CD4-positive, alpha-beta T cell treated with Interleukin-17A for 4 hours (primary cell): ENCODE measurements at places on chromosomes 2 and 18.
A peak's percentile ranks its signal among the peaks of the same experiment; 100 is the strongest.

DNA sequence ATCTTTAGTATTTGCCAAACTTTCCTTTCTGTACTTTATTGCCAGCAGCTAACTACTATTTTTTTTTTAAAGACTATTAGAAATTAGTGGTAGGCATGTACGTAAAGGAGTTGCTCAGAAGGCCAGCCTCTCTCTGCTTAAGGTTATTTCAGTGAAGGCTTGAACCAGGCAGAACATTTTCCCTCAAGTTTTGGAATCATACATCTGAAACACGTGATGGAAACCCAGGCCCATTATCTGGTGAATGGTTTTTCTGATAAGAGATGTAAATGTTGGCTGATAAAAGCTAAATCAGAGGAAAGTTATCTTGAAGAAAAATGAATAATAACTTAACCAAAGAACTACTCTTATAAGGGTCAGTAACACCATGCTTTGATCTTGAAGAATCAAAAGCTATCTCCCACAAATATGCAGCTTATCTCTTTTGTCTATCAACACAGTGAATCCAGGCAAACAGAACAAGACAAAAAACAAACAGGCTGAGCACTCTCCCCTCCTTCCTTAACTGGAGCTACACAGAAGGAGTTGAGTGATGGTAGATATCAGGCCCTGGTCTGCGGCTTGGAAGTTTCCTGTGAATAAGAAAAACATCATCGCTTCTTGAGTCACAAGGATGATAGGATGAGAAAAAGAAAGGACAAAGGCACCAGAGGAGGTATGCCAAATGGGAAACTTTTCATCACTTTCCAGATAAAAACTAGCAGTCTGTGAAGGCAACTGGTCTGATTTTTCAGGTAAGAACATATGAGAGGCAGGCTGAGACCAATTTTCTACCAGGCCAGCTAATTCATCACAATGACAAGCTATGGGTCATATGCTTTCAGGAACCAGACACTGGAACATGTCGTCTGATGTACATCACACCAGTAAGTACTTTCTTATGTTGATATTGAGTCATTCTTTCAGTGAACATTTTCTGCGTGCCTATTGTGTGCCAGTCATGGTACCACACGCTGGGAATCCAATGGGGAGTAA is 88.4 kb upstream of the STK17B start:
- DNase-seq: peak; percentile 61

GRCh38 chr2:103847276-103847675 is 1006.6 kb upstream of the POU3F3 start:
- no peak for DNase-seq

GRCh38 chr2:77086478-77086877 is 435.7 kb downstream of the LRRTM4 start:
- DNase-seq: no peak

DNA sequence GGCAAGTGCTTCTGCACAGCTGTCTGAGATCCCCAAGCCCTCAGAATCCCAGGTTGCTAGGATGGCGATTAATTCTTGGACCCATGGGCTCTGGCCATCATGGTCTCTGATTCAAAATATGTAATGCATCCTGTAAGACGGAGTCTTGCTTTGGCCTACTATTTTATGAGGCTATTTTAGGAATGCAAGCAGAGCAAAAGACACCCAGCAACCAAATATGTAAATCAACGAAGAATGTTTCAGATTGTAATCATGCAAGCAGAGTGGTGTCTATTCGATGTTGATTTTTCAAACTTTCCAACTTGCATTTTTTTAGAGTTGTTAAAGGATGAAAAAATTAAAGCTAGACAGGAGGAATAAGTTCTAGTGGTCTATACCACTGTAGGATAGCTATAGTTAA is 154.8 kb downstream of the COL6A3 start:
- DNase-seq: no peak

GRCh38 chr2:178824181-178824580 is 17.0 kb upstream of the TTN start:
- no peak for DNase-seq

DNA sequence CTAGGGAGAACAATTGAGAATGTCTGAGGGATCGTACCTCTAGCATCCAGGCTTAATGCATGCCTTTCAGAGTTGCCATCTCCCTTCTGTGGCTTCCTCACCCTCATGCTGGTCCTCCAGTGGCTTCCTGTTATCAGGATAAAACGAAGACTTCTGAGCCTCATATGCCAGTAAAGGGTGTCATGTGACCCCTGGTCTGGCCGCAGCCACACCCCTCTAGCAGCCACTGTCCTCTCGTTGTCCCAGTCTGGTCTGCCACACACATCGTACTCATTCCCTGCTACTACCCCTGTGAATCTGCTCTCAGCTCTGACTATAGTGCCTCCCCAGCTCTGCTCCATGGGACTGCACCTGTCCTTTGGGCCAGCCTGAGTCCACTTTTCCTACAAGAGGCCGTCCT is 62.6 kb upstream of the TMEM177 start:
- no peak for DNase-seq

GRCh38 chr2:27442920-27443282 is 720 bp downstream of the KRTCAP3 start:
- DNase-seq: no peak

DNA sequence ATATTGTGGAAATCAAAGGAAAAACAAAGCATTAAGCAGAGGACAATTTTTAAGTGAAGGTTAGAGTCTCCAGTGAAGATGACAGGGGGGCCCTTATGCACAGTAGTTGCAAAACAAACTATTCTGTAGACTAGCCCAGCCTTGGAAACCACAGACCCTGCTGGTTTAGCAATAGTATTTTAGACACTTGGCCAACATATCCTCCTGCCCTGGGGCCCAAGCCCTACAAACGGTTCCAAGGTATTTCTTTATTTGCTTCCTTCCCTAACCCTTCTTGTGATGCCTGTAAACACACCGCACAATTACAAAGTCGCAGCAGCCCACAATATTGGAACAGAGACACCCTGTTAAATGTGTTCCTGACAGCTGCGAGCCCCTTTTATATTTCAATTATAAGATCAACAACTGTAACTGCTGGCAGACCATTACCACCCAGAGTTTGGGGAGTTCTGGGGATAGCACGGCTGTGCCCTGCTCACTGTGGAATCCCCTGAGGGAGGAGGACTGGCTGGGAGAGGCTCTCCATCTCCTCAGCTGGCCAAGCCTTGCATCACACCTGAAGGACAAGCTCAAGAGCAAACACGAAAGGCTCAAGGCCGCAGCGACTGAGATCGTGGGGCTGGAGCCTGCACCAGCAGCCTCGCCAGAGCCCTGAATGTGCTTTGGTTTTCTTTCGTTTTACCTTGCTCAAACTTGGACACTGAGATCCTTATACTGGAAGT is 282.2 kb upstream of the ATP5MC3 start:
- no peak for DNase-seq

GRCh38 chr2:54667726-54668650 is 55.5 kb upstream of the EML6 start:
- DNase-seq: no peak
